Esophagus squamous epithelium (tissue), 5 donors: ENCODE measurements at places on chromosomes 2 and 18.

DNA sequence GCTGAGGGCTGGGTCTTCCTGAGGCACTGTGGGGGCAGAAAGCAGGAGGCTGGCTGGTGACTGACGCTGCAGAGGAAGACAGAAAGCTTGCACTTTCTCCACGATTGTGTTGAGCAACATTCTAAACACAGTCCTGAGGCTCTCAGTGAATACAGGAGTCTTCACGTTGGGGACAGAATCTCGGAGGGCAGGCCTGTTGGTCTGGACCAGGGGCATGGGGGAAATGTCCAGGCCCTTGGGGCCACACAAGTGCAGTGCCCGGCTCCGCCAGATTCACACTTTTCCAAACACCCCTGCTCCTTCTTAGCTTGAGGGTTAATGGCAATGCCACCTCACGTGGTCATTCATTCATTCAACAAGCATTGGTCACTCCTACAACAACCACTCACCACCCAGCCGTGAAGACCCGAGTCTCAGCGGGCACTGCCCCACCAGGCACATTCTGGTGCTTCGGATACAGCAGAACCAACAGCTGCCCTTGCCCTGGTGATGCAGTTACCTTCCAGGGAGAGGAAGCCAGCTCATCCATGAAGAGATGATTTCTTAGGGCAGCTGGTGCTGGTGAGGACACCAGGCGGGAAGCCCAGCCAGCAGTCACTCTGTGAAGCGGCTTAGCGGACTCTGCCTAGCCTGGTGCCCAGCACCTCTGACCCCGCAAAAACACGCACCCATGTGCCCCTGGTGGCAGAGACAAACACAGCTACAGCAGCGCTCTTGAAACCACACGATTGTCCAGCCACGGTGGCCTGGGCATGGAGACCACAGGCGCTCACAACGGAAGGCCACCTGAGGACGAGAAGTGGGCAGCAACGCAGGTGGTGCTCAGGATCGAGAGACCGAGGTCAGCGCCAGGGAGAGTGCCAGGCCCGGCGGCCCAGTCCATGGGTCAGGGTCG lies 10.9 kb upstream of the GPC1 start:
- no peak for DNase-seq

DNA sequence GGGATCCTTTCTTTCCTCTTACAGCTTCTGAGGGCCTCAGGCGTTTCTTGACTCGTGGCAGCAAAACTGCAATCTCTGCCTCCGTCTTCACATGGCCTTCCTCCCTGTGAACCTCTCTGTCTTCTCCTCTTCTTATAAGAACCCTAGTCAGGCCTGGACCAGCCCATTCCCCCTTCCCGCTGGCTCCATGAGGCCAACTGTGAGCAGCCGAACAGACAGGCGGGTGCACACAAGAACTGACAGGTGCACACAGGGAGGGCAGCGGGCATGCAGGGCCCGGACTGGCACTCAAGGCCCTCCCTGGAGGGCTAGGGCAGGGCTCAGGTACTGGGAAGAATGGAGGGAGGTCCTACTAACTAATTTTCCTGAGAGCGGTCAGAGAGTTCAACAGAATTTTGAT lies 92.4 kb upstream of the DAPL1 start:
- DNase-seq: no peak

- DNase-seq: no peak
Observed at GRCh38 chr2:12074126-12074844, 327.9 kb downstream of the LPIN1 start.

DNA sequence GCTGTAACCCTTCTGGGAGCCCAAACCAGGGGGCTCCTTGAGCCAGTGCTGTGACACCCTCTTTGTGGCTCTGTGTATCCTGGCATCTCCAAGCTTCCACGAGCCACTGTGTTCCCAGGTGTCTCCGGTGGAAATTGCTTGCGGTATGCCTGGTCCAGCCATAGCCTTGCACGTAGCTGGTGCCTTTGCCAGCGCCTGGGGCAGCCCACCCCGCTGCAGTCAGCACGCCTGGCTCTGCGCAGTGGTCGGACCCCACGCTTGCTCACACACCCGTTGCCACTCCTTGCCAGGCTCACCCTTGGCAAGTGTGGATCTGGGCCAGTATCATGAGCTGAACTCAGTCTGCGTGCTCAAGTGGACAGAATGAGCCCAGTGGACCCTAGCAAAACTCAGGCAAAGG lies 152.3 kb downstream of the MBD5 start:
- no peak for DNase-seq

GRCh38 chr2:234989183-234989701 lies 37.4 kb downstream of the SH3BP4 start:
- DNase-seq: no peak

DNA sequence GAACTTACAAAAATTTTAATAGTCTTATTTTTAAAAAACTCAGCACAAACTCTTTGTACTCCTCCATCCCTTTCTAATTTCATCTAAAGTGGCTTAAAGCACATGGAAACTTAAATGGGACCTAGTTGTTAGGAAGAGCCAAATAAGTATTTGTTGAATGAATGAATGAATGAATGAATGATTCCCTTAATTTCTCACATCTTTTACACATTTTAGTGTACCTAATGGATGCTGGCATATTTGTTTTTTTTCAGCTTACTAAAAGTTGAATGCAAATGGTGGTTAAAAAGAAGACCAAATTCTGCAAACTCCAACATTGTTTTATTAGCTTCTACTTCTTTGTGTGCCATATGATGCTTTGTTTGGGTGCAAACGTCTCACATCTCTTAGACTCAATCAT lies 89.6 kb downstream of the KYNU start:
- DNase-seq: no peak

DNA sequence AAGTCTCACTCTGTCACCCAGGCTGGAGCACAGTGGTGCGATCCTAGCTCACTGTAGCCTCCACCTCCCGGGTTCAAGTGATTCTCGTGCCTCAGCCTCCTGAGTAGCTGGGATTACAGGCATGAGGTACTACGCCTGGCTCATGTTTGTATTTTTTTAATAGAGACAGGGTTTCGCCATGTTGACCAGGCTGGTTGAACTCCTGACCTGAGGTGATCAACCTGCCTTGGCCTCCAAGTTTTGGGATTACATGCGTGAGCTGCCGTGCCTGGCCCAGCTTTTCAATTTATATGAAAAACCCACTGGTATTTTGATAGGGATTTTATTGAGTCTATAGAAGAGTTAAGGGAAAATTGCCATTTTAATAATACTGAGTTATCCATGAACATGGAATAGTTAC lies 63.3 kb downstream of the XRCC5 start:
- no peak for DNase-seq

- no peak for DNase-seq
Observed at GRCh38 chr2:180707175-180707883, 273.1 kb upstream of the UBE2E3 start.

DNA sequence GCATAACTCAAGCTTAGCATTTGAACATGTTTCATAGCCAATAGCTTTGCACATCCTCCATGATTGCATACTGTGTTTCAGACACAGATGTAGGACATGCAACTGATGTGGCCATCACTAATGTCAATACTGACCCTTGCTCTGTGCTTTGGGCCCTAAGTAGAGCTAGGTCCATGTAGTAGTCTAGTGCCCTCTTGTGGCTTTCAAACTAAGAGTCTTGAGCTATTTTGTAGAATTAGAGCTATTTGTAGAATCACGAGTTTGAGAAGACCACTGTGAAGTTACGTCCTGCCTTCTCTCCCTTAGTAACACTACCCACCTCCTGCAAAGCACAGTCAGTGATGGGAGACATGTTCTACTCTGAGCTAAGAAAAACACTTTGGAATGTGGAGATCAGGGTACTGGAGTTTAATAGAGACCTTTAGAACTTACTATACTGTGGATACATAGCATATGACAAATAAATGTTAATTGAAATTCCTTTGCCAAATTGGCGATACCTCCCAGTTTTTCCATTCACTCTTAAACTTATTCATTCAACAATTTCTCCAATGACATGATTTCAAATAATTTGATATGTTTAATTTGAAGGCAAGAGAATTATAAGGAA lies 306.5 kb upstream of the TNP1 start:
- no peak for DNase-seq

- no peak for DNase-seq
Observed at GRCh38 chr2:237471438-237472186, 15.4 kb upstream of the MLPH start.

DNA sequence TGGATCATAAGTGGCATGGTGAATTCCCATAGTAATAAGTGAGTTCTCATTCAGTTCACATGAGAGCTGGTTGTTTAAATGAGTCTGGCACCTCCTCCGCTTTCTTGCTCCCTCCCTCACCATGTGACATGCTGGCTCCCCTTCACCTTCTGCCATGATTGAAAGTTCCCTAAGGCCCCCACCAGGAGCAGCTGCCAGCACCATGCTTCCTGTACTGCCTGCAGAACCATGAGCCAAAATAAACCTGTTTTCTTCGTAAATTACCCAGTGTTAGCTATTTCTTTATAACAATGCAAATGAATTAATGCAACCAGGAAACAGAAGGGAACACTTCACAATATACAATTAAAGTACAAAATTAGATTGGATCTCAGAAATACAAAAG lies 257.0 kb downstream of the MREG start:
- DNase-seq: no peak

DNA sequence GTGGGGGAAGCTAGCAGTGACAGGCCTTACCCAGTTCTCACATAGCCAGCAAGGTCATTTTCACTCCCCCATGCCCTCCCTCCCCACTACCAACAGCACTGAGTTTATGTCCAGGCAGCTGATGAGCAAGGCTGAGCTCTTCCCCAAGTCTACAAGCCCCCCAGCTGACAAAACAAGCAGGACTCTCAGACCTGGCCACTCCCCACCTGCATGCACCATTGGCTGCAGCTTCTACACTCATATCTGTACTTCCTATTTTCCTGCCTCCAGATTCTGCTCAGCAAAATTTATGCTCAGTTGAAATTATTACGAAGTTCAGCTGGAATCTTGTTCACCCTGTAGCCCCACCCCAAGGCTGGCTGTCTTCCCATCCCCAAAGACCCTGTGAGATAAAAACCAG lies 339.3 kb downstream of the ARL6IP6 start:
- DNase-seq: no peak

DNA sequence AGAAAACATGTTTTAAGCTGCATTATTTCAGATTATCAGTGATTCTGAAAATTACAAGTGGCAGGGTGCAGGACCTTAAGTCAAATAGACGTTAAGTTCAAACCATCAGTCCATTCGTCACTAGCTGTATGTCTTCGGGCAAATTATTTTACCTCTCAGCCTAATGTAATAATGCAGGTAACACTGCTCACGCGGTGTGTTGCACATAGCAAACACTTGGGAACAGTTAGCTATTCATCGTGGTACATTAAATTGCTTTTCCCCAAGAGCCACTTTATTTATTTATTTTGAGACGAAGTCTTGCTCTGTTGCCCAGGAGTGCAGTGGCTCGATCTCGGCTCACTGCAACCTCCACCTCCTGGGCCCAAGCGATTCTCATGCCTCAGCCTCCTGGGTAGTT lies 10.1 kb downstream of the MAT2A start:
- DNase-seq: no peak

DNA sequence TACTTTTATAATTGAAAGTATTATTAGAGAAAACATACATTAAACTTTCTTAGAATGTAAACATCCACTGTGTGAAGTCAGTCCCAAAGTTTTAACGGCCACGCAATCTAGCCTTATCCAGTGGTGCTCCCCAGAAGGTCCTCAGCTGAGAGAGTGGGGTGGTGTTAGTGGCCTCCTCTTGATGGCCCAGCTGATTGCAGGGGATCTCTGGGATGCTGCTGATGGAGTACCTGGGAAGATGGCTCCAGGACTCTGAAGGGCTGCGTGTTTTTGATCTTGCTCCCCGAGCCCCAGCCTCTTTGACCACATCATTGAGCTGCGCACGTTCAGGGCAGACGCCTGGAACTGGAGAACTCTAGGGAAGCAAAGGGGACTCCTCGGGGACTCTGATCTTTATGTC lies 181.4 kb downstream of the FAM210A start:
- no peak for DNase-seq

GRCh38 chr2:53378791-53379190 lies 388.8 kb upstream of the CHAC2 start:
- DNase-seq: no peak

DNA sequence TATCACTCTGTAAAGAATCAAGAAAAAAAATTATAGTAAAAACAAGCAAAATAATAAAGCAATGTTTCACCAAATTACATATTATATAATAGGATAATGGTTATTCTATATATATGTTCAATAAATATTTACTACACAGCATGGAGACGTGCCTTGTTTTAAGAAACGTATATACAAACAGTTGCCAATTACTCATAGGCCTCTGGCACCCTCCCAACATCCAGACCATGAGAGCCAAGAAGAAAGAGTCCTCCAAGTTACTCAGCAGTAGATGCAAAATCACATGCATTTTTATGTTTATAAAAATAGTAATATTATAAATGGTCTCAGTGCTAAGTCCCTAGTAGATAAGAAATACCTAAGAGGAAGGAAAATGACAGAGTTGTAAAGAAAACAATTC lies 64.8 kb downstream of the REV1 start:
- no peak for DNase-seq

DNA sequence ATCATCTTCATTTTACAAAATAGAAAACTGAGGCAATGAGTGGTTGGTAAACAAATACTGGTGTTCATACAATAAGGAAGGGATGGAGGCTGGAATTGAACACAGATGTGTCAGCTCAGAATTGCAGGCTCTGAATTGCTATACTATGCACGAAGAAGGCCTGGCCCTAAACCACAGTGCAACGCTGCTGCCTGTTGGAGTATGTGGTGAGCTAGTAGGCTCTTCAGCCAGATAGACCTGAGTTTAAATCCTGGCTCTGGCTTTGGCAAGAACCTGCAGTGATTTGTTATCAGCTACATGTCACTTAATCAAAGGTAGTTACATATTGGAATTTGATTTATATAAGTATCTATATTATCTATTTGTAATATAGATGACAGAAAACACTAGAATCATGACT lies 1602.4 kb upstream of the CELF4 start:
- no peak for DNase-seq

DNA sequence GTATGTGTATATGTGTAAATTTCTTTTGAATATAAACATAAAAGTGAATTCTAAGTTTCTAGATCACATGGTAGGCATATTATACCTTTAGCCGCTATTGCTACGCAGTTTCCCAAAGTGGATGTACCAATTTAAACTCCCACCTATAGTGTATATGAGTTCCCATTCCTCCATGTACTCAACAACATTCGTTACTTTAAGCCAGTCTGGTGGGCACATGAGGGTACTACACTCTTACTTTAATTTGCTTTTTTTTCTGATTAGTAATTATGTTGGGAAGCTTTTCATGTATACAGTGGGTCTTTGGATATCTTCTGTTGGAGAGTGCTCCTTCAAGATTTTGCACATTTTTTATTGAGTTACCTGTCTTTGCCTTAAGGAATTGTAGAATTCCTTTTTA lies 683.8 kb downstream of the ERBB4 start:
- DNase-seq: no peak

- no peak for DNase-seq
Observed at GRCh38 chr2:120881981-120882788, 146.5 kb downstream of the GLI2 start.

- DNase-seq: no peak
Observed at GRCh38 chr18:34385311-34385710, 160.6 kb upstream of the NOL4 start.

DNA sequence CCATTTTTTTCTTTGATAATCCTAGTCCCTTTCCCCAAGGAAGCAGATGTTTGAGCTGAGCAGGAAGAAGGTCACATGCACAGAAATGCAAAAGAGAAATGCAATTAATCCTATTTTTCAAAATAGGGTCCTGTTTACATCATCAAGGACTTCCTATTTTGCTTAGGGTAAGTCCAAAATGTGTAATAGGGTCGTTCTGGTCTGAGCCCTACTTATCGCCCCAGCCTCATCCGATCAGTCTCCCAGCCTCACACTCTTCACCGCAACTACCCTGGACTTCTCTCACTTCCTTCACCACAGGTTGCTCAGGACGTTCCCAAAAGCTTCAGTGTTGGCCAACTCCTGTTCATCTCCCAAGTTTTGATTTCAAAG lies 32.8 kb downstream of the FOSL2 start:
- no peak for DNase-seq
